ENCODE measurements at places on chromosomes 5 and 9. TPM values are rescaled to one million over a fixed set of nuclear protein-coding genes. Genes with fewer than 3 reads are reported as not detected.

GRCh38 chr5:83721953-83722901 lies 1.6 kb upstream of the HAPLN1 start:
- DNase-seq: no peak

DNA sequence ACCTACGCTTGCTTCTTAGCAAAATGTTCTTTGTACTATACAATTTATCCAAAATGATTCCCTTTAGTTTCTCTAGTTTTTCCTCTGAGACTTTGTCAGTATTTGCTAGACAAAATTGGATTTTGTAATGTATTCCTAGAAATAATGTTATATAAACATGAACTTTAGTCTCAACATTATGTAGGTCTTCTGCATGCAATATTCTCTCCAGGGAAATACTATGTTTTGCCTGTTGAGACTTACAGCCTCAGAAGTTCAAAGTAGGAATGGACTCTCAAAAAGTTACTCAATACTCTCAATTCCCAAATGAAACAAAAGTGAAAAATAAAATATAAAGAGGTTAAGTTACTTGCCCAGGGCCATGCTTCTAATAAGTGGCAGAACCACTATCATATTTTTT lies 24.8 kb upstream of the SMC2 start:
- DNase-seq: no peak

GRCh38 chr5:95220381-95220780 lies 64.5 kb downstream of the MCTP1 start:
- DNase-seq: no peak

DNA sequence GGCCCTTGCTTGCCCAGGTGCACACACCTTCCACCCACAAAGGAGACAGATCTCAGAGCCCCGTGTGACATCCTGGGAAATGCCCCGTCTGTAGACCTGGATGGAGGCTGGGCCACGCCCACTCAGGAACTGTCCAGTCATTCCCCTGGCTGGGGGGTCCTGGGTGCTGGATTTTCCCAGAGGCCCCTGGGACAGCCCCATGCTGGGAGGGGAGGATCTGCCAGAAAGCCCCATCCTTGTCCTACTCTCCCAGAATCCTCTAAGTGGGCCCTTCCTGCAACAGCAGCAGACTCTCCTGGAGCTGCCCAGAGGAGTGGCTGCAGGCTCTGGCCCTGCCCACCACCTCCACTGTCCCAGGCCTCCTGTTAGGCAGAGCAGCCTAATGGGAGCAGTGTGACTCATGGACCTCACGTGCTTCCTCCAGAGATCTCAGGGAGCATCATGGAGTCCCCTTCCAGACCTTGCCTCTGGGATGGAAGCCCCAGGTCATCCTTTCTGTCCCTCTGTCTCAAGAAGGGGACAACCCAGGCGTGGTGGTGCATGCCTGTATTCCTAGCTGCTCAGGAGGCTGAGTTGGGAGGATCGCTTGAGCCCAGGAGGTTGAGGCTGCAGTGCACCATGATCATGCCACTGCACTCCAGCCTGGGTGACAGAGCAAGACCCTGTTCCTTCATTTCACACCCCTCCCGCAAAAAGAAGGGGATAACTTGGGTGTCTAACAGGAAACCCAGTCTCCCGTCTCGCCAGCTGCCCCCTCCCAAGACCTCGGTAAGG lies 51.7 kb downstream of the JADE2 start:
- peak; percentile 45 for DNase-seq

- DNase-seq: no peak
Observed at GRCh38 chr5:87788416-87788815, 375.7 kb upstream of the CCNH start.

- no peak for DNase-seq
Observed at GRCh38 chr5:153544706-153545105, 54.2 kb downstream of the GRIA1 start.

HTR1A gene
- polyA plus RNA-seq: not detected

DNA sequence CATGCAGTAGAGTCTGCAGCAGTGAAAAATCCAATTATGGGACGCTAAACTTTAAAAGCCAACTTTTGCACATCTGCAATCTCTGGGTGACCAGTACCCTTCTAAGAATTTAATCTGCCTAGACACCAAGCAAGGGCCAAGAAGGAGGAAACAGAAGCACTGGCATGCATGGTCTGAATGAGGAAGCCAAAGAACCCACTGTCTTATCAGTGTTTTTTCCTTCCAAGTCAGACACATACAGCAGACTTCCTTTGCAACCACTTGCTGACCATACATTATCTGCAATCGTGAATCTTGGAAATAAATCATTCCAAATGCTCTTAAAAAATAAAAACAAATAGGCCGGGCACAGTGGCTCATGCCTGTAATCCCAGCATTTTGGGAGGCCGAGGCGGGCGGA lies 65.9 kb downstream of the DEPDC1B start:
- no peak for DNase-seq

- DNase-seq: no peak
Observed at GRCh38 chr5:6587171-6587570, 45.7 kb downstream of the NSUN2 start.

DNA sequence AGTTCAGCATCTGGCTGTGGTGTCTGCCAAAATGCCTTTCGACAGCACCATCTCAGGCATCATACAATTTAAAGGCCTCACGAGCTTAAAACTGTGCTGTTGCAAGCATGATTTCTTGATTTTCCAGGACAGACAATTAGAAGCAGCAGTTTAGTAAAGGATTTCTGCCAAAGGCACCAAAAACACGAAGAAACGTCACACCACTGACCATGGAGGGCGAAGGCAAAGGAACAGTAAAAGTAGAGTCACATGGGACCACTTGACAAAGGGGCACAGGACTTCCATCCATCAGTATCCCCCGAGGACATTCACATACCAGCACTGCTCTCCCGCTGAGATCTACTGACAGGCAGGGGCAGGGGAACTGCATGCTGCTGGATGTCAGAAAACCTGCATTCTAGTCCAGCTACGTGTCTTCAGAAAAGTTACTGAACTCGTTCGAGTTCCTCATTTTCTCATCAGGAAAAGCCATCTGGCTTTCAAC lies 70.4 kb upstream of the FBXW11 start:
- no peak for DNase-seq

DNA sequence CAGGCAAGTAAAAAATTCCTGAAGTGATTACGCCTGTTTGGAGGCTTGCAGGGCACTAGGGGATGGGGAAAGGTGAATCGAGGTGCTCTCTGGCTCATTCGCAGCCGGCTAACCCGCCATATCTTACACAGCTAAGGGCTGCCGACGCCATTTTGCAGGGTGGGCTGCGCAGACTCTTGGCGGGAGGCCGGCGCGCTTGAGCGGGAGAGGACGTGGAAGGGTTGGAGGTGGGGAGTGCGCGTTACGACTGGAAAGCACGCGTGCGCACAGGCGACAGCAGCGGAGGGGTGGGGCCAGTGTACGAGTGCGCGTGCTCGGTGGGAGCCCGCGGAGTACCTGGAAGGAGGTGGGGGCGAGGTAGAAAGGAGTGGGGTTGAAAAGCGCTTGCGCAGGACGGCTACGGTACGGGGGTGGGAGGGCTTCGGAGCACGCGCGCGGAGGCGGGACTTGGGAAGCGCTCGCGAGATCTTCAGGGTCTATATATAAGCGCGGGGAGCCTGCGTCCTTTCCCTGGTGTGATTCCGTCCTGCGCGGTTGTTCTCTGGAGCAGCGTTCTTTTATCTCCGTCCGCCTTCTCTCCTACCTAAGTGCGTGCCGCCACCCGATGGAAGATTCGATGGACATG lies at the start of gene NPM1:
Gene NPM1 (plus strand): TSS at position 505 of the 625 bp plus-strand sequence. CDS start 100 bp downstream, at position 605.
- DNase-seq: peak; percentile 95

SNX2 gene
- polyA plus RNA-seq: 29.3 TPM

- DNase-seq: no peak
Observed at GRCh38 chr9:27888661-27889295, 315.5 kb upstream of the C9orf72 start.

LCN12 gene
- polyA plus RNA-seq: 0.06 TPM

- DNase-seq: no peak
Observed at GRCh38 chr9:14212697-14213420, 101.1 kb downstream of the NFIB start.

DNA sequence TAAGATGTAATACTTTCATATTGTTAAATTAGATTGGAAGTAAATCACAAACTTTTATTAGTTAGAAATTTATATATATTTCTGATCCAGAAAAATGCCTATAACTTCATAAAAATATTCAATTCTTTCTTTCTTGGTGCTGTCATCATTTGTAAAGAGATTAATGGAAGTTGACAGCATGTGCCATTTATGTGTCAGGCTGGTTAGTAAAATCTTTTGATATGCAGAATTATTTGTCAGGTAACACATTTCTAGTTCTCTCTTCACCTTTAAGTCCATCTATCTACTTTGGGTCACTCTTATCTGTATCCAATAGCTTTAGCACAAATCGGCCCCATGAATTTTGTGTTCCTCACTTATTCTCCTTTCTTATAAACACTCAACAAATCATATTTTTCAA lies 102.9 kb downstream of the ISL1 start:
- no peak for DNase-seq

DNA sequence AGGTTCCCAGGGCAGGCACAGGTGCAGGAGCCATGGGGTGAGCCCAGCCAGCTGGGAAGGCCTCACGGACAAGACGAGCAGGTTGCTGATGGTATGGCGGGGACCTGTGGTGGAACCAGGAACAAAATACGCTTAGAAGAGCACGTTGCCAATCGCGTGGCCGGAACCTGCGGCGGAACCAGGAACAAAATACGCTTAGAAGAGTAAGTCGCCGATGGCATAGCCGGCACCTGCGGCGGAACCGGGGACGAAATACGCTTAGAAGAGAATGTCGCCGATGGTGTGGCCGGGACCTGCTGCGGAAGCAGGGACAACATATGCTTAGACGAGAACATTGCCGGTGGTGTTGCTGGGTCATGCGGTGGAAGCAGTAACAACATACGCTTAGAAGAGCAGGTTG lies 23.5 kb upstream of the SPATA31E1 start:
- no peak for DNase-seq

THBS4 gene
- polyA plus RNA-seq: 18.6 TPM

- no peak for DNase-seq
Observed at GRCh38 chr9:98445576-98445975, 190.1 kb upstream of the TBC1D2 start.

GRCh38 chr5:54274944-54275343 lies 35.4 kb downstream of the ARL15 start:
- DNase-seq: no peak

Data from psoas muscle (tissue), 8 donors.